ENCODE measurements at places on chromosomes 3 and 15.
A peak's percentile ranks its signal among the peaks of the same experiment; 100 is the strongest.

DNA sequence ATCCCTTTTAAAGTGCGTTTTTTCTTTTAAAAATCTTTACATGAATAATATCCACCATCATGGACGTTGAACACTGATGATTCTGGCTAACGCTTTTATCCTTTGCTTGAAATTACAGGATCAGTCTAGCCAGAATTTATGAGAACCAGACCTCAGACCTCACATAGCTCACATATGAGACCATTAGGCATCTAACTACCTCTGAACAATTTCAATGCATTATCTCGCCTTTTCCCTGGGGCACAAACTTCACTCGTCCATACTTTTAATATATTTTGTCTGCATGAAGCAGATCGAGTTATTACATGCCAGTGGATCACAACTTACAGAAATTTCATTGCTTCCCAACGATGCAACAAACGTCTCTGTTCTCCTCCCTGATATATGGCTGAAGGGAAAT is 105.6 kb downstream of the MEIS2 start:
- DNase-seq = no peak

GRCh38 chr3:157083824-157084223 is 76.1 kb downstream of the CCNL1 start:
- DNase-seq = no peak

GRCh38 chr15:61198722-61199121 is 30.4 kb downstream of the RORA start:
- no peak for DNase-seq

GRCh38 chr3:177883957-177884356 is 652.3 kb upstream of the KCNMB2 start:
- DNase-seq = no peak

- no peak for DNase-seq
These were observed 129.4 kb downstream of the LPP start for GRCh38 chr3:188283347-188283746.

DNA sequence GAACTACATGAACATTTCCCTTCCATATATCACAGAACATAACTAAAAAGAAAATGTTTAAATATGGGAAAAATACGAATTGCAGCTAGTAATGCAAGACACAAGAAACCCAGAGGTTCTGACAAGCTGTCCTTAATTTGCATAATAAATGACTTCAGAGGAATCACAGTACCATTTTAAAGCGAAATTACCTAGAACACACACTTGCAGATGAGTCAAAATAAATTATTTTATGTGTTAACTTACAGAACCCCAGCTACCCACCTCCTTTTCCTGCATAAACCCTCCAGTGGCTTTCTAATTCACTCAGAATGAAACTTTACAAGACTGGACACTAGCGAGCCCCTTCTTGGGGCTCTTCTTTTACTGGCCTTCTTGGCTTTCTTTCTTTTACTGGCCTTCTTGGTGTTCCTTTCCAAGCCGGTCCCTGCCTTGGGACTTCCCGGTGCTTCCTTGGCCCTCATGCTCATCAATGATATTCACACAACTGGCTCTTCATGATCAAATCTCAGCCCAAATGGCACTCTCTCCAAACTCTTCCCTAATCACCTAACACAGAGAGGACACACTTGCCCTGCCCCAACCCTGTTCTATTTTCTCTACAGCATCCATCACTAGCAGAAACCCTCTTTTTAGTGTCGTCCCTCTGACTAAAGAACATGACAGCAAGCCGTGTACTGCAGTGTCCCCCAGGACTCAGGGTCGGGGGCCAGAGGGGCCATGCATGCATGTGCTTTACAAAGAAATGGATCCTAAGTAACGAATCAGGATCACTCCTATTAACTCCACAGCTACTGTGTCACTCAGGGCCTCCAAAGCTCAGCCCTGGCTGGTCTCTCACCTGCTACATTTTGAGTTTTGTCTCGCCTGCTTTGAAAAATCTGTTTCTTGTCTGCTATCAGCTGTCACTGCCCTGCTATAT is 4.8 kb downstream of the CHSY1 start:
- DNase-seq = no peak

DNA sequence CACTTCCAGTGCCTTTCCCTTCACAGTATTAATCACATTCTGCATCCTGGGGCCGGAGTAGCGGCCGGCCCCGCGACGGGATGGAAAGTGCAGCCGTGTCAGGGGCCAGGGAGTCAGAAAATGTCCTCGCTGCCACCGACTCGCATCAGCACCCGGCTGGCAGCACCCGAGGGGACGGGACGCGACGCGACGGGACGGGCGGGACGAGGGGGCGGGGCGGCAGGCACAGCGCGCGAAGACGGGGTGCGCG is 353 bp downstream of the ATG3 start:
- DNase-seq = no peak

DNA sequence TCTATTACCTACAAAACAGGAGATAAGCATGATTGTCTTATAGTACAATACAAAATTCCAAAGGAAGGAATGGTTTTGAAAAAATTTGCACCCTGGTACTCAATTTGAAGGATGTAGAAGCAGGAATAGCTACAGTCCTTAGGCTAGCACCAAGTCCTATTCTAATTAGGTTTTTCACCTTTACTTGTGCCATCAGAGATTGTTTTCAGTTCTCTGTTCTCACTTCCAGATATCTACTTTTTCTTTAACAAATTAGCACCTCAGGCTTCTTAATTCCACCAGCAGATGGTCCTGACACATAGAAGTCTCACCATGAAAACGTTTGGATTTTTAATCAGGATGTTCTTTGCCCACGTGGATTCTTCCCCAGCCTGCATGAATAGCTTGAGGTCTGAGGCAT is 43.8 kb downstream of the IL5RA start:
- no peak for DNase-seq

- no peak for DNase-seq
These were observed 23.2 kb upstream of the LCTL start for GRCh38 chr15:66588971-66589370.

GRCh38 chr15:54082836-54083492 is 104.7 kb downstream of the UNC13C start:
- peak; percentile 1 for DNase-seq

DNA sequence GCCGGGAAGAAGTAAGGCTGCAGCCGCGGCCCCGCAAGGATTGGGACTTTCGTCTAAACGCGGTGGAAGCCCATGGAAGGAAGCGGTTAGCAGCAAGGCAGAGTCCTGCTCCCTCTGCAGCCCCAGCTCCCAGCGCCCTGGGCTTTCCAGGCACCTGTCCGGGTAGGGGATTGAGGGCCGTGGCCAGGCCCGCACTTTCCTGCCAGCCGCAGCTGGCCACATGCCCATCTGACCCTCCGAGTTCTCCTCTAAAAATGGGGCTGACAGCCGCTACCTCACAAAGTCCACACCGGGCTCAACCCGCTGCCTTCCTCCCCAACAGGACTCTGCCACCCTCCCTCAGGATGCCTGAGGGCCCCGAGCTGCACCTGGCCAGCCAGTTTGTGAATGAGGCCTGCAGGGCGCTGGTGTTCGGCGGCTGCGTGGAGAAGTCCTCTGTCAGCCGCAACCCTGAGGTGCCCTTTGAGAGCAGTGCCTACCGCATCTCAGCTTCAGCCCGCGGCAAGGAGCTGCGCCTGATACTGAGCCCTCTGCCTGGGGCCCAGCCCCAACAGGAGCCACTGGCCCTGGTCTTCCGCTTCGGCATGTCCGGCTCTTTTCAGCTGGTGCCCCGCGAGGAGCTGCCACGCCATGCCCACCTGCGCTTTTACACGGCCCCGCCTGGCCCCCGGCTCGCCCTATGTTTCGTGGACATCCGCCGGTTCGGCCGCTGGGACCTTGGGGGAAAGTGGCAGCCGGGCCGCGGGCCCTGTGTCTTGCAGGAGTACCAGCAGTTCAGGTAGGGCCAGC is 1.9 kb downstream of the NEIL1 start:
- DNase-seq = no peak

GRCh38 chr3:105033081-105033480 is 333.6 kb upstream of the ALCAM start:
- no peak for DNase-seq

GRCh38 chr3:192373586-192373985 is 353.8 kb downstream of the FGF12 start:
- no peak for DNase-seq

DNA sequence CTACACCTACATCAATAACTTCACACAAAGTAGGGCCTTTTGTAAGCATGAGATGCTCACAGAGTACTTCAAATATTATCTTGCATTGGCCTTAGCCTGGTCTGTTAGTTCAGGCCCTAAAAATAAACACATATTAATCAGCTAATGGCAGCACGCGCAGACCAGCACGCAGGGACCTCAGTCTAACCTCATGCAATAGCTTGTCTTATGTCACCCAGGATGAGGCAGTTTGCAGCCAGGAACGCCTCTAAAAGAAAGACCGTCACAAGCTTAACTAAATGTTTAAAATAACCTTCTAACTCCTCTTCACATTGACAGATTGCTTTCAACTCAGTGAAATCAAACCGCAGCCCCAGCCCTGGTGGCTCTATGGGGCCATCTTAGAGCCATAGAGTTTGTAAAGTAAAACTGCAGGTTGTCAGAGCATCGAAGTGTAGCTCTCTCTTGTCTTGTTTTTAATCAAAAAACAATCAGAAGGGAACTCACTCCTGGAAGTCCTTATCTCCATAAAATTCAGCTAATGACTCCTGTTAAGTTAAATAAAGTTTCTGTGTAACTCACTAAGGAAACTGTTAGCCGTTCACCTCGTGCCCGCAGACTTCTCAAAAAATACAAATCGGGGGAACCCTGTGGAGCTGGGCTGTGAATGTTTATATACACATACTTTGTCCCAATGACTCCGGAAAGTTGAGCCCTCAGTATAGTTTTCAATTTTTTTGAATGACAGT is 212.6 kb downstream of the CDIN1 start:
- DNase-seq = no peak

All from activated naive CD8-positive, alpha-beta T cell treated with anti-CD3 and anti-CD28 coated beads for 36 hours (primary cell).